ENCODE measurements at places on chromosomes 13 and 19.

- DNase-seq, result no peak
Observed at GRCh38 chr13:39780711-39781110, 125.2 kb downstream of the COG6 start.

DNA sequence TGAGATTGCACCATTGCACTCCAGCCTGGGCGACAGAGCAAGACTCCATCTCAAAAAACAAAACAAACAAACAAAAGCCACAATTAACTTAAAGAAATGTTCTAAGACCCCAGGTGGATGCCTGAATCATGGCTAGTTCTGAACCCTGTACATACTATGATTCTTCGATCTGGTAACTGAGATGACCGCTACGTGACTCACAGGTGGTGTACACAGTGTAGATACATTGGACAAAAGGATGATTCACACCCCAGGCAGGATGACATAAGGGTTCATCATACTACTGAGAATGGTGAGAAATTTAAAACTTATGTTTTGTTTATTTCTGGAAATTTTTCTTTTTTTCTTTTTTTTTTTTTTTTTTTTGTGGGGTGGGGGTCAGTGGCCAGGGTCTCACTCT is 6.5 kb downstream of the ZNF426 start:
- DNase-seq, result no peak

GRCh38 chr13:98415326-98416070 is 161.4 kb downstream of the STK24 start:
- no peak for DNase-seq

GRCh38 chr19:48896191-48896720 is 2.3 kb downstream of the TULP2 start:
- DNase-seq, result no peak

GRCh38 chr13:59103004-59103768 is 1060.5 kb downstream of the DIAPH3 start:
- DNase-seq, result peak; percentile 77

- no peak for DNase-seq
Observed at GRCh38 chr13:55359067-55359466, 1781.7 kb upstream of the PRR20A start.

GRCh38 chr13:43180837-43181236 is 157.5 kb downstream of the DNAJC15 start:
- no peak for DNase-seq

- DNase-seq, result peak; percentile 15
Observed at GRCh38 chr19:49591731-49592485, 926 bp downstream of the PRR12 start.

All from NCI-H1694 treated with DMSO at 0.1 percent for 48 hours (cell line).